Cortex of kidney (tissue), 1 donor: ENCODE measurements at places on chromosomes 12 and 14.

GRCh38 chr12:30019366-30020140 lies 235.8 kb upstream of the TMTC1 start:
- DNase-seq, result no peak

- DNase-seq, result no peak
Observed at GRCh38 chr12:131912518-131913274, 16.4 kb upstream of the PUS1 start.

GRCh38 chr14:93950948-93951634 lies 23.9 kb downstream of the FAM181A start:
- no peak for DNase-seq

- DNase-seq, result no peak
Observed at GRCh38 chr12:109531411-109531810, 41.9 kb downstream of the MMAB start.

DNA sequence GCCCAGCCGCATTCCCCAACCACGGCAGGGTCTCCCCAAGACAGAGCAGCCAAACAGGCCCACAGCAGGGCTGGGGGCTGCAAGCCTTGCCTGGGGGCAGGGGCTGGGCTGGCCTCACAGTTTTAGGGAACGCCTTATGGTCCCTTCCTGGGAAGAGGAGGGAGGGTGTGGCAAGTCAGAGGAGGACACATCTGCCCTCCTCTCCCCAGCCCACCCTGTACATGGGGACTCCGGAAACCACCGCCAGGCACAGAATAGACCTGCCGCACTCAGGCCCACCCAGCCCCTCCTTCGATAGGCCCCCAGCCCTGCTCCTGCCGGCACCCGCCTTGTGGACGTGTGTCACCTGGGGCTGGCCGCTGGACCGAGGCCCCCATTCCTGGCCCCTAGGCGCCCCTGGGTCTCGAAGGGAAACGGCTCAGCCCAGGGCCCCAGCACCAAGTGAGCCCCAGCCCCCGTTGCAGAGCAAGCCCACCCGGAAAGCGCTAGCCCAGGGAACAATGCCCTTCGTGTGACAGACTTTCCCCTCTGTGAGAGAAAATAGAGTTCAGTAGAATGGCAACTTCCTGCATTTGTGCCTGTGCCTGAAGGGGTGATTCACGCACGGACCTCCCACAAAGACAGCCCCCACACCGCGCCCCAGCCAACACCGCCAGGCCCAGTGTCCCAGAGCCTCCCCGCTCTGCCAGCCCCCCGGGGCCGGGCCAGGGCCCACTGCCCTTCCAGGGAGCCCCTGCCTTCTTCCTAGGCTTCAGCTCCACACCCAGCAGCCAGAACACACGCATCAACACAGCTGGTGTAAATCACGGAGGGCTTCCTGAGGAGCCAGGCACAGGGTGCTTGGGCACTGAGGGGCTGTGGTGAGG lies 12.0 kb upstream of the NUDT14 start:
- DNase-seq, result no peak

DNA sequence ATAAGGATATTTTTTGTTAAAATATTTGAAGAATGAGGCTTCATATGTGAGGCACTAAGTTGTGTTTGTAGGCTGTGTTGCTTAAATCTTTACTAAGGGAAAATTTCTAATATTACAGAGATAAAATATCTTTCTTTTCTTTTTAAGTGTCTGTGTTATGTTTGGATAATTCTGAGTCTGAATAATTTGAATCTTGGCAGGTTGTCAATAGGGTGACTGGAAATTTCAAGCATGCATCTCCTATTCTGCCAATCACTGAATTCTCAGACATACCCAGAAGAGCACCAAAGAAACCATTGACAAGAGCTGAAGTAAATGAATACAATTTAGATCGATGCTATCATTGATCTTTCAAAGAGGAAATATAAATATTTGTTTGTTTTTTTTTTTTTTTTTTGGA lies 29.4 kb downstream of the TMPO start:
- DNase-seq, result no peak

DNA sequence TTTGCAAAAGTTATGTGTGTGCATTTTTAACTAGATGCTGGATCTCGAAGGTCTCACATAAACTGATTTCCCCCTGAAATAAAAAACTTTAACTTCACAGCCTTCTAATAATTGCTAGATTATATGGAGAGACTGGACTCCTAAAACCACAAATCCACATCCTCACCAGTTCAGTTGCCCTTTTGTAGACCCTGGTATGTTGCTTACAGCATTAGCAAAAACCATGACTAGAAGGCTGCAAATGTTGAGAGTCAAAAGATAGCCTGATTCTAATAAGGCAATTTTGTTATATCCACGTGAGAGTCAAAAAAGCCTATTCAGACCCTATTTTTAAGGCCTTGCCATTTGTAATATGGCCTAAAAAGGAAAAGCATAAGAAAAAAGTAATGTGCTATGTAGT lies 37.4 kb downstream of the RASSF8 start:
- DNase-seq, result no peak

- DNase-seq, result no peak
Observed at GRCh38 chr12:84982888-84983287, 53.2 kb downstream of the TSPAN19 start.

DNA sequence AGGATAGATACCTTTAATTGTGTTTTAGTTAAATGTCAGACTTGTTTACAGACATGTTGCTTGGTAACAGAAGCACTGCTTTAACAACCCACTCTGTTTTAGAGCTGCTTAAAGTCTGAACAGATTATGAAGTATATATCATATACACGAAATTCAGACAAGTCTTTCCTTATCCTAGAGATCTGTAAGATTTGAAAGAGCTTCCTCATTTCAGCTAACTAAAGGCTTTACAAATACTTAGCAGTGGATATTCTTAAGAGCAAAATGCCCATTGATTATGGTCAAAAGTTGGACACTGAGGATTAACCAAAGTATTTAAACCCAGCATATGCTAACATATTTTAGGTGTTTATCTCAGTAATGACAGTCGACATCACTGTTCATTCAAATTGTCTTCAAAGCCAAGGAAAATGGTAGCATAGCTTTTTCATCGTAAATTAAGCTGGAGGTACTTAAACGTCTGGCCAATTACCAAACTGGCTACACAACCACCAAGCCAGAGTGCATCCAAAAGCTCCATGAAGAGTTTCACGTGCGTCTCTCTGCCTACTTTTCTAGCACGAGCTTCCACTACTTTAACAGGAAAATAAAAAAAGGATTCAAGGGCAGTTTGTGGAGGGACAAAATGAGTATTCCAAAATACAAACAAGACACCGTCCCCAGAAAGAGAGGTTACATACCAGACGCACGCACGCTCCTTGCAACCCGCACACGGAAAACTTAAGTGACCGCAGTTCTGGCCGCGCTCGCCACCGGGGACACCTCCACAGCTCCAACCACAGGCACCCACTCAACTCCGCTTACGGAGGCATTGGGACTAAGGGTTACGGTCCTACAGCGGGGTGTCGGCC lies 565 bp downstream of the CEP83 start:
- no peak for DNase-seq

GRCh38 chr14:74982661-74983060 lies 20.1 kb upstream of the EIF2B2 start:
- no peak for DNase-seq

DNA sequence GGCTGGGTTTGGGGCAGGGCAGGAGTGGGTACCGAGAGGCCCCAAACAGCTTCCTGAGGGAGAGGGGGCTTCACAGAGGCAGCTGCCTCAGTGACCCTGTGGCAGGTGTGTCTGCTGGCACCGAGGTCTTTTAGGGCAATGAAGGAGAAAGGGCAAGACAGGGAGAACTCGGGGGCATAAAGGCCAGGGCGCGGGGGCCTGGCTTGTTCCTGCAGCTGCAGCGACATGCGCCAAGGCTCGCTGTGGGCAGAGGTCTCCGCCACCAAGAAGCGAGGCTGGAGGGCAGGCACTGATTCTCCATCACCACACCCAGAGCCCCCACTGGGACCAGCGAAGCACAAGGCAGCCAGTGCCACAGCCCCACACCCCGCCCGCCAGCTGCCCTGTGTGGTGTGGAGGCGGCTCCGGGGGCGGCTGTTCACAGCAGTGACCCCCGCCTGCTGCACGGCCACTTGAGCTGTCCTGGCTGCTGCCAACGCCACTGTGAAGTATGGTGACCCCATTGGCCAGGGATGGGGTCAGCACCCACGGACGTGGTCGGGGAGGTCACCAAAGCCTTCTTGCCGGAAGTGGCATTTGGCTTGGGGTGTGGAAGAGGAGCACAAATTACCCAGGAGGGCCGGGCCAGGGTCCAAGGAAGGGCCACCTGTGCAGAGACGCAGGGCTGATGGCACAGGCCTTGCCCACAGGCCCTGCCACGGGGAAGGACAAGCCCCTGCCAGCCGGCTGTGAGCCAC lies 16.4 kb downstream of the BAG5 start:
- DNase-seq, result no peak

DNA sequence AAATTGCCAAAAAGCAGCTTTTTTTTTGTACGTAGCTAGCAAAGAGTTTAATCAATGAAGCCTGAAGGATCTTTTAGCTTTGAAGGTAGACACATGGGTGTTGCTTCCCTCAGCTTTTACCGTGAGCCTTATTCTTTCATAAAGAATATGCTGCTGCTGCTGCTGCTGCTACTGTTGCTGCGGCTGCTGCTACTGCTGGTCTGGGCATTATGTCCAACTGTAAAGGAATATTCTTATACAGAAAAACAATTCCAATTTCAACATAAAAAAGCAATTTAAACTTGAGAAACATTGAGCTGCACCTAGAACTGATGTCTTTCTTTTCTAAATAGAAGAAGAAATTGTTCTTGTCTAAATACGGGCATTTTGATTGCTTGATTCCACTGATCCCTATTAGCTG lies 38.9 kb upstream of the PPP1R12A start:
- DNase-seq, result no peak

- no peak for DNase-seq
Observed at GRCh38 chr14:92223025-92223424, 99.9 kb upstream of the SLC24A4 start.

DNA sequence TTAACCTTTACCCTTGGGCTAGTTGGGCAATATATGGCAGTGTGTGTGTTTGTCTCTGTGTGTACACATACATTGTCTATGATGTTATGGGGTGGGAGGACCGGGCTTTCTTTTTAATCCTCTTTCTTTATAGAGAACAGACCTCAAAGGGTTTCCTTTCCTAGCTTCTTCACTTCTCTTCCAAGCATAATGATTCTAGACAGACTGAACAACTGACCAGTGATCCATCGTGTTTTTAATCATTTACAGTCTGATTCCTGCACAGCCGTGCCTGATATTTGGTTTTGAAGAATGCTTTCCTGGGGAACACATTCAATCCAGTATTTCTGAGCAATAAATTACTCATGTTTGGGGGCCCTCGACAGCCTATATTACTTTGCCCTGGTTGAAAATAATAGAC lies 481.1 kb upstream of the DCN start:
- DNase-seq, result no peak

GRCh38 chr12:57112492-57113294 lies 1.5 kb upstream of the STAT6 start:
- DNase-seq, result no peak

- DNase-seq, result no peak
Observed at GRCh38 chr14:91867316-91867988, at the start of gene TC2N. TSS of gene TC2N (minus strand) at chr14:91867536. CDS start at chr14:91813769, 53,767 bp downstream.

- DNase-seq, result no peak
Observed at GRCh38 chr14:59206892-59207291, 18.4 kb downstream of the DAAM1 start.

DNA sequence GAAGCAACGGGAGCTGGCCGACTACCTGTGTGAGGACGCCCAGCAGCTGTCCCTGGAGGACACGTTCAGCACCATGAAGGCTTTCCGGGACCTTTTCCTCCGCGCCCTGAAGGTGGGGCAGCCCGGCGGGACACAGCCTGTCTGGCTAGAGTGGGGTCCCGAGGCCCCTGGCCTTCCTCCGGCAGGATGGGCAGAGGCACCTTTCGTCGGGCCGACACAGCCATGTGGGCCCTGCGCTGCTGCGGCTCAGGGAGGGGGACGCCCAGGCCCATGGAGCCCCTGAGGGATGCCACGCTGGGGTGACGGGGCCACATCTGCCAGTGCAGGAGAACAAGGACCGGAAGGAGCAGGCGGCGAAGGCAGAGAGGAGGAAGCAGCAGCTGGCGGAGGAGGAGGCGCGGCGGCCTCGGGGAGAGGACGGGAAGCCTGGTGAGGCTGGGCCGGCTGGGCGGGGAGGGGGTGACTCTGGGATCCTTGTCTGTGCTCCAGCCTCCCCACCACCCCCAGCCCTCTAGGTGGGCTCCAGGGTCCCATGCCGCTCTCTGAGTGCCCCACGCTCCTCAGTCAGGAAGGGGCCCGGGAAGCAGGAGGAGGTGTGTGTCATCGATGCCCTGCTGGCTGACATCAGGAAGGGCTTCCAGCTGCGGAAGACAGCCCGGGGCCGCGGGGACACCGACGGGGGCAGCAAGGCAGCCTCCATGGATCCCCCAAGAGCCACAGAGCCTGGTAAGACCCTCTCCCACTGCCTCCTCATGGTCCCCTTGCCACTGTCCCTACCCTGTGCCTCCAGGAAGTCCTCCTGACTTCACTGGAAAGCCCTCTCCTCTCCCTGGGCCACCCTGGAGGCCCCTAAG lies 10.9 kb upstream of the ADSS1 start:
- no peak for DNase-seq

GRCh38 chr12:5507401-5507935 lies 75.6 kb downstream of the NTF3 start:
- DNase-seq, result no peak

GRCh38 chr14:54867011-54867410 lies 35.6 kb downstream of the GCH1 start:
- DNase-seq, result no peak

DNA sequence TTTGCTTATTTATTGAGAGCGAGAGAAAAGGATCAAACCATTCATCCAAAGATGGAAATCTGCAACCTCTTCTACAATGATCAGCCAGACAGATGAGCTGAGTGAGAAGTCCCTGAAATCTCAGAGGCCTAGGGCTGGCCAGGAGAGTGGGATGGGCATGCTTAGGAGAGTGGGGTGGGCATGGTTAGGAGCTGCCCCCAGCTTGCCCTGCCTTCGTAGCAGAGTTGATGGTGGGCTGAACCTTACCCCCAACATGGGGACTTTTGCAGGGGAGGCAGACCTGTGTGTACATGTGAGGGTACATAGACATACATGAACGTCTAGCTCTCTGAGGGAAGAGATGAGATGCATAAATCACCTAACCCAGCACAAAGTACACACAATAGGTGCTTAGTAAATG lies 95.7 kb upstream of the ESRRB start:
- no peak for DNase-seq

DNA sequence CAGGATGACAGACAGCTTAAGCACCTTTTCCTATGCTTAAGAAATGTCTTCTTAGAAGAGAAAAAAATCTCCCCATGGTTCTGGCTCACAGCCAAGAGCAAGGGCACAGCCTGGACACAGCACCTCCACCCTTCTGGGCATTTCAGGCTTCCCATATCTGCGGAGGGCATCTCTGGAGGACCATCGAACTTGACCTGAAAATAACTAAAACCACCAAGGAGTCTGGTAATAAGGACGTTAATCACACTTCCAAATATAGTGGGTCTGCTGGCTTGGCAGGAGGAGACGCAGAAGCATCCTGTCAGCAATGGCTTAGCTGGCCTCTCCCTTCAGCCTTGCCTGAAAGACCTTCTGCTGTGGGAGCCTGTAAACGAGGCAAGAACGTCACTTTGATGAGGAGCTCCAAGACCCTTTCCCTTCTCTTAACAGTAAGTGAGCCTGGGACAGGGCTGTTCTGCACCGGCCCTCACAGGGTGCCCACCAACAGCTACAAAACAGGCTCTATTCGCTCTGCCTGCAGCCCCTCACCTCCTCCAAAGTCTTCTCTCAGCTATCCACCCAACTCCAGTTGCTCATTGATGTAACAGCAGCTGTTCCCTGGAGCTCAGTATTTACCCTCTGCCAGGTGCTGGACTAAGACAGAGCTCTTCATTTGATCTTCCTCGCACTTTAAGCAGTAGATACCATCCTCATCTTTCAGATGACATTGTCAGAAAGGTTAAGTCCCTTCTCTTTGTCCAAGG lies 13.2 kb downstream of the SETD3 start:
- no peak for DNase-seq

GRCh38 chr14:68552602-68553001 lies 240.3 kb downstream of the ZFP36L1 start:
- no peak for DNase-seq
